ENCODE measurements at places on chromosomes 11 and 22. TPM values are rescaled to one million over a fixed set of nuclear protein-coding genes. Genes with fewer than 3 reads are reported as not detected.

The CD3G gene
- 0.09 TPM for polyA plus RNA-seq

The TMEM109 gene
- 286 TPM for polyA plus RNA-seq

The FLRT1 gene
- not detected for polyA plus RNA-seq

The OR4D11 gene
- polyA plus RNA-seq = not detected

The RIC3 gene
- 7.0 TPM for polyA plus RNA-seq

The ARHGEF17 gene
- polyA plus RNA-seq = not detected

The PRR5L gene
- polyA plus RNA-seq = 4.9 TPM

The MIOX gene
- not detected for polyA plus RNA-seq

The SLC25A17 gene
- polyA plus RNA-seq = 41.7 TPM

All from naive B cell (primary cell).